ENCODE measurements at places on chromosomes 1 and 21.

DNA sequence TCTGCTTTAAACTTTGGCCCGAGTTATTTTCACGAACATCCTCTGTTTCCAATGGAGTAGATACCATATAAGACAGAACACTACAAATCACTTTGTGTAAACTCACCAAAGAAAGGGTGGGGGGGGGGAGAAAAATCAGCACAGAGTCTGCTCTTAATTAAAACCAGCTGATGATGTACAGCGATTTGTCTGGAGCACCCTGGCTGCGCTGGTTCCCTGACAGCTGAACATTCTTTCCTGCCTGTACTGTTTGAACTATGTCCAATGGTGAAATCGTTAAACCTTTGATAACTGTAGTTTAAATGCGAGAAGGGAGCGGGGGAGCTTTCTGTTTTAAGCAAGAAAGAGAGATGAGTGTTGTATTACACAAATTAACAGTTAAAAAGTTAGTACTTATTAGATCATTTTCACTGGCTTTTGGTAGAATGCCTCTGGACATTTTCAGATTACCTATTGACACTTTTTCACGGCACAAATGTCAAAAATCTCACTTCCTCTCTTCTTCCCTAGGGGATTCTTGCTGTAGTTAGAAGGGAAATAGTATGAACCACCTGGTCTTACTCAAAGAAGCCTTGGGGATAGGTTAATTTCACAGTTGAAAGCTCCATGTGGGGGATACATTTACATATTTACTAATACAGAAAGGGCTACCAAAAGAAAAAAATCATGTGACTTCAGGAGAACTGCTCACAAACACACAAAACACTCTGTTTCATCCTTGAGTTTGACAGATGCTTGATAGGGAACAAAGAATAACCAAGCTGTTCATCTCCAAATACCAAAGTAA, 140.2 kb upstream of the RUNX1 start:
- DNase-seq, result no peak

GRCh38 chr21:15480160-15480559, 249.6 kb upstream of the USP25 start:
- no peak for DNase-seq

- DNase-seq, result no peak
Measured at GRCh38 chr21:29350246-29350779, 51.6 kb downstream of the BACH1 start.

DNA sequence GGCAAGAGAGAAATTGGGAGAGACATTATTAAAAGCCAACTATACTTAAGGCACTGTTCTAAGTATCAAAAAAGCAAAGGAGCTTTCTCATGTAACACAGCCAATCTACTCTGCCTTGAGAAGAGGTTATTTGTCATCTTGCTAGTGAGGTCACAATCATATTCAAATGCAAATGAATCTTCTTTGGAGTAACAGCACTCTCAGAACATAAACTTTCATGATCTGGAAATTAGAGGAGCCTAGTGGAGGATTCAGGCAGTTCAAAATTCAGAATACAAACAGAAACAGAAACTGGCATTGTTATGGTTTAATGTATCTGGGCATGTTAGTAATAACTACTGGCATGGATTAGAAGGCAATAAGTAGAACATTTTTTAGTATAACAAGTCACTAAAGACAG, 57.4 kb downstream of the ARID4B start:
- no peak for DNase-seq

DNA sequence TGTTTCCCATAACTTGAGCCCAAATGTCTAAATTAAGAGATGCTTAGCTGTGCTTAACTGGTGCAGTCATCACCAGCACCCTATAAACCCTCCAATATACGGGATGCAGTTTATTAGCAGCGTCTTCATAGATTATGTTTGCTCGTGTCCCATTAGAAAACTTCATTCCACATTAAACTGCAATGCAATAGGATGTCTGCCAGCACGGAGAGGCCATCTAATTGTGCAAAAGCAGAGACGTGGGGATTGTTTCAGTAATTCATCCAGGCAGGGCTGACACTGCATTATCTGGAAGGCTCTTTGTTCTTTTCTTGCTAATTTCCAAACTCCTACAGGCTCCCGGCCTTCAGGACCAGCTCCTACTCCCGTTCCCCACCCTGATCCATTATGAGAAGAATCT, 89.5 kb downstream of the CSMD2 start:
- no peak for DNase-seq

GRCh38 chr1:233791721-233792120, 112.8 kb upstream of the SLC35F3 start:
- no peak for DNase-seq

DNA sequence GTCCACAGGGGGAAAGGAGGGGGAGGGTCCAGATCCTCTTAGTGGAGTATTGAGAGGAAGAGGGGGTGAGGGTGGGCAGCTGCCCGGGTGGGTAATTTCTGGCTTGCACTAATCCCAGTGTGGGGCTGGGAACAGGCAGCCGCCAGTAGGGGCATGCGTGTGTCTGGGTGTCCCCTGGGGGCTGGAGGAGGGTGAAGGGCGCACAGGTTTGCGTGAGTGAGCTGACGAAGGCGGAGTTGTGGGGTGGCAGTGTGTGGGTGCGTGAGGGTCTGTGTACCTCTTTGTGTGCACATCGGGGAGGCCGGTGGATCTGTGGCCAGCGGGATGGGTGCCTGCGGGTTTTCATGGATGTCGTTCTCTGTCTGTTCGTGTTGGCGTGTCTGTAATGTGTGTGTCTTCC, 97.3 kb downstream of the PAX7 start:
- DNase-seq, result no peak

DNA sequence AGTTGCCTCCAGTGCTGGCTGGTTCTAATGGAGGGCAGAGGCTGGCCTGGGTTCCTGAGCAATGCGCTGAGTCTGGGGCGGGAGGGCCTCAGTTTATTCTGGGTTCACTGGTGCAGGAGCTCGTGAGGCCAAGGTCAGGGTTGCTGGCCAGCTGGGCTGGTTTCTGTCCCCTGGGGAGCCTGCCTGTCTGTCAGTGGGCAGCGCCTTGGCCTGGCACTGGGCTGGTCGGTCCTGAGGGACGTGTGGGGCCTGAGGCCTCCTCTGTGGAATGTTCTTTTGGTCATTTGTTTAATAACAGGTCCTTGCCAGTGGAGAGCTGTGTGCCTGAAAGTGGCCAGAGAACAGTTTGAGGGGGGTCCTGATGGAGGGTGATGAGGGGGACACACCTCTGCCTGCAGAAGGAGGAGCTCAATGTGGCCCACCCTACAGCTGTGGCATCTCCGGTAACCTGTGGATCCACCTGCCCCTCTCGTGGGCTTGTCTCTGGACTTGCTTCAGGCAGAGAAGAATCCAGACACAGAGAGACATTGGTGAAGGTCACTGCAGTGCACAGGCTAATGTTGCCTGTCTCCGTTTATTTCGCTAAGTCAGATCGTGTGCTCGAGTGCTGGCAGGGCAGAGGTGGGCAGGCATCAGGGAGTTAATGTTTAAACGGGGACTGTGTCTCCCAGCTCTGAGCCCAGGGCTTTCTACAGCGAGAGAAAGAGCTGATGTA, 34.6 kb downstream of the COQ8A start:
- DNase-seq, result no peak

GRCh38 chr1:67261680-67262079, 46.0 kb upstream of the IL12RB2 start:
- no peak for DNase-seq

DNA sequence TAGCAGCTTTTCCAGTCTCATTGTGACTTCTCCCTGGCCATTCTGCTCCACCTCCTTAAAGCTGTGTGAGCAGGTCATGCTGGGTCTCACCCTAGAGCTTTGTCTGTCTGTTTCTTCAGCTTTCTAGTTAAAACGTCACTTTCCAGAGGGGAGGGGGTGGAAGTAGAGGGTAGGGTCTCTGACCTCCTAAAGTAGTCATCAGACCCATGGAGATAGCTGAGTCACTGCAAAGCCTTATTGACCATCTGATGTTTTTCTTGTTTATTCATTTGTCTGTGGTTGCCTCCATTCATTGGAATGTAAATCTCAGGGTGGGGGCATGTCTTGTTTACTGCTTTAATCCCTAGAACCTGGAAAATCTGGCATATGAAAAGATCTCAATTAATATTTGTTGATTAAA, 52.7 kb downstream of the ELF3 start:
- DNase-seq, result no peak

DNA sequence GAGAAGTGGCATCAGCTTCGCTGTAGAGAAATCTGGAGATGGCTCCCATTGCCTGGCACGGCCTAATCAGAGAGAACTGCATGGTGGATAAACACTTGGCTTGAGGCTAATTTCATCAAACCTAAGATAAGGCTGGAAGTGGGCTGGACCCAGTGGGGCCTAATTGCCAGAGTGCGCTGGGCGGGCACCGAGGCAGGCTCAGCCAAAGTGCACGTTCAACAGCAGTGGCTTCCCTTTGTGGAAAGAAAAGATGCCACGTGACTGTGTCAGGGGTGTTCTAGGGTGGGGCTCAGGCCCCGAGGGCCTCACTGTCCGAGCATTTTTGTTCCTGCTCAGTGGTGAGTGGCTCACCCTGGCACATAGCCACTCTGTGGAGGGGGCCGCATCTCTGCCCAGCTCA, 5.8 kb downstream of the PLCH2 start:
- no peak for DNase-seq

DNA sequence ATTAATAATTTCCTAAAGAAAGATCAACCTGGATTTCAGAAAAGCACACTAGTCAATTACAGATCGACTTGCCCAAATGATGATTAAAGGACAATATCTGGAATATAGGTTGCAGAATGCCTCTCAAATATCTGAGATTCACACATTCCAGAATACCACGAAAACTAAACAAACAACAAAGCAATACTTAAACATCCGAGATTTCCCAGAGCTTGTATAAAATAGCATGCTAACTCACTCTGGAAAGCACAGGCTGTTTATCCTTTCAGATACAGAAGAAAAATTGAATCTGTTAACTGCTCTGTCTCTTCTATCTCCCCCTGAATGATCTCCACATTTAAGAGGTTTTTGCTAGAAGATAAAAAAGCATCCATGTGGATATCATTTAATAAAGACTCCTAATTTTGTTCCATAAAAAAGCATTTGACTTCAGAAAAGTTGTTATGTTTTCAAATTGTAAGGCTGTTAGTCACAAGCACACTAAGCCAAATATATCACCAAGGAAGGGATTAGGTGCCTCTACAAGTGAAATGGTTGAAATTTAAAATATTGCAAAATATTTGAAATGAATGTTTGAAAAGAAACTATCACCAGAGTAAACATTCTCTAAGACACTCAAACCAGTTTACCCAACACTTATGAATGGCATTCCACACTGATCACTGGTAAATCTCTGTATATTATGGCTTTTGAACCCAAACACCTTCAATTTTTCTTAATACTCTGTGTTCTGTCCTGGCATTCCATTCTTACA, 865.1 kb upstream of the ADAMTS5 start:
- peak; percentile 13 for DNase-seq

- no peak for DNase-seq
Measured at GRCh38 chr1:155004352-155005075, 1.9 kb downstream of the ZBTB7B start.

DNA sequence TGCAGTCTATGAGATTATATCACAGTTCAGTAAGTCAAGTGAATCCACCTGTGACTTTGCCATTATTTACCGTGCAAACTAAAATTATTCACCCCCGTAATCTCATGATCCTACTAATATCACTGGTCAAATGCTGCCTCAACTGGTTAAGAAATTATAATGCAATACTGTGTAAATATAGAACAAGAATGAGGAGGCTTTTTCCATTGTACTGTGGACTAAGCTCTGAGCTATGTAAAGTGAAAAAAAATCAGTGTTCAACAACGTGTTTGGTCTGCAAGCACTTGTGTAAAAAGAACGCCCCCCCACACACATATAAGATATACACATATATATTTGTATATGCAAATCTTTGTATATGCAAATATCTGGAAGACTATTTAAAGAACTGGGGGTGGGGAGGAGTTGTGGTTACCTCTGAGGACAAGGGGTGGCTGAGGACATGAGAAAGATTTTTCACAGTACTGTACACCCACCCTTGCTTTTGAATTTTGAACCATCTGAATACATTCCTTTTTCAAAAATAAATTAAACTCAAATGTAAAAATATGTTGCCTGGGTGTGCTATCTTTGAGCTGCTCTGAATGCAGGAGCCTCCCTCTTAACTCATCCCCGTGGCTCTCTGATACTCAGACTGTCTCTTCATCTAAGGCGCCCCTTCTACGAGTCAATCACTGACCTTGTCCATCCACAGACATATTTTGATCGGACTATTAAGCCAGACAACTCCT, 57.0 kb downstream of the PTP4A2 start:
- no peak for DNase-seq

DNA sequence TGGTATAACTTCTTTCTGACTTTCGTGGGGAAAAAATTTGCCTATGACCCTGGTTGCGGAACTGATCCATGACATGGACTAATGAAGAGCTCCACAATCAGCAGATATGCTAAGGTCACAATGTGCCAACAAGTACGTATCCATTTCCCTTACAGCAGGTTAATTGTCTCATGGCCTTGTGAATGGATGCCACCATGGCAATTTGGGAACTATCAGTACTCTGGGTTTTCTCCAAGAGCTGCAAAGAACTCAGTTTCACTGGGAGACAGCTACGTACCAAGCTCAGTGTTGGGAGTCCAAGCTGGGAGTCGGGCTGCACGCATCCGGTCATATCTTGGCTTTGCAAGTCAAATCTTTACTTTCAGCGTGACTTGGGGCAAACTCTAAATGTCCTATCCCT, 64.8 kb downstream of the TIAM1 start:
- DNase-seq, result no peak

- DNase-seq, result no peak
Measured at GRCh38 chr21:18951271-18952038, 547.9 kb upstream of the TMPRSS15 start.

DNA sequence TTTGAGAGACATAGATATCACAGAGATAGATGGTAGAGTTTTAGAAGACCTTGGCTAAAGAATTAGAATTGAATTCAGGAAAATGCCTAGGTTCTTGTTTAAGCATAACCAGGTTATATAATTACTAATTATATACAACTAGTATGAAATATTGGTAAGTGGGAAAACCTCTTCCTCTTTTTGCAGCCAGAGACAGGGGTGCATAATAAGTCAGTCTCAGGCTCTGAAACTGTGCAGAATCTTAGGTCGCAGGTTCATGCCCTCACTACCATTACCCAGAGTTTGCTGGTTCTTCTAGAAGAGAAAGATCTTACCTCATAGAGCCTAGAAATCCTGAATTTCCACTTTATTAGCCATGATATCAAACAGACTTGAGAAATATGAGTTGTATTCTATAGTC, 183.3 kb downstream of the NEK7 start:
- no peak for DNase-seq

DNA sequence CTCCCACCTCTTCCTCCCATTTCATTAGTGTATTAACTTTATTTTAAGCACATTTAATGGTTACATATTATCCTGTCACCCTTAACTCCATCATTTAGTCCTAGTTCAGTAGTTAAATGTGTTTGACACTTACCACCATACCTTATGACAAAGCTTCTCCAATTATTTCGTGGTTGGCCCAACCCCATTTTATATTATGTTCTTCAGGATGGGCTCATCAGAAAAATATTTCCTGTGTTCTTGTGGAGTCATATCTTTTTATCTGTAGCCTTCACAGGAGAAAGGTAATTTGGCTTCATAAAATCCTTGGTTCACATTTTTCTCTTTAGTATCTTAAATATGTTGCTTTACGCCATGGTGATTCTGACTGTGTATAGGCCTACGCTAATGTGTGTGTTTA, 142.3 kb upstream of the COL6A1 start:
- no peak for DNase-seq

- DNase-seq, result no peak
Measured at GRCh38 chr21:39559511-39559910, 53.2 kb upstream of the B3GALT5 start.

GRCh38 chr1:227362039-227362438, 43.7 kb upstream of the CDC42BPA start:
- DNase-seq, result no peak
